ENCODE measurements at places on chromosomes 2 and 18.

- DNase-seq, result no peak
Observed at GRCh38 chr18:41942254-41942653, 12.8 kb upstream of the PIK3C3 start.

DNA sequence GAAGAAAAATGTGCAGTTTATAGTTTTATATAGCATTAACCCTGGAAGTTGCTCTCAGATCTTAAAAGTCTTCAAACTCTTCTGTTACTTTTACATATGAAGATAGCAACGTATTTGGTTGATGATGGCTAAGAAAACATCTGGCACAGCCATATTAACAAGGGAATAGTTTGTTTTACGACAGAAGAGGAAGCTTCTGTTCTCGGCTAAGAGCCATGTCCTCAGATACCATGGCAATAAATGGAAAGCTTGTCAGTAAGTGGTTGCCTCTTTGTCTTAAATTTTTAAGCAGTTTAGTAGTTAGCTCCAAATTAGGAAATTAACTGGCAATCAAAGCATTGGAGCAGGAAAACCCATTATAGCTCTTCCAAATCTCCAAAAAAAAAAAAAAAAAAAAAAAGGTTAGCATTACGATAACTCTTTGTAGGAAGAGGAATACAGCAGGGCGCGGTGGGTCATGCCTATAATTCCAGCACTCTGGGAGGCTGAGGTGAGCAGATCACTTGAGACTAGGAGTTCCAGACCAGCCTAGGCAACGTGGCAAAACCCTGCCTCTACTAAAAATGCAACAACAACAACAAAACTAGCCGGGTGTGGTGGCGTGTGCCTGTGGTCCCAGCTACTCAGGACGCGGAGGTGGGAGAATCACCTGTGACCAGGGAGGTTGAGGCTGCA is 4.5 kb upstream of the STON1 start:
- no peak for DNase-seq

DNA sequence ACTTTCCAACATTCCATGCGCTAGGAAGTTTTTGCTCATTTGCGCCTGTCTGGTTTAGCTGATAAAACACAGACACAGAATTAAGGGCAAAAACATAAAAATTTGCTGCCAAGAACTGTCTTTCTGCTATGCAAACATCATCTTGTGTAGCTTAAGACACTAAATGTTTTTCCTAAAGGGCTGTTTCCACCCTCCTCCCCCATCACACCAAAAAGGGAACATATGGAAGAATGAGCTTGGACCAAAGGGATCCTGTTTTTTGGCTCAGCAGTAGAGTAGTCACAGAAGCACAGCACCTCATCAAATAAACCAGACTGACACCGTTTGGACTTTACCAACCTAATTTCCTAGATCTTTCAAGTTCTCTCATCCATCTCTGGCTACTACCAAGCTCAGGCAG is 210.1 kb downstream of the ZNF521 start:
- no peak for DNase-seq

GRCh38 chr18:3610813-3611212 is 160.8 kb downstream of the TGIF1 start:
- no peak for DNase-seq

- DNase-seq, result no peak
Observed at GRCh38 chr2:201127152-201127511, 11.2 kb downstream of the CFLAR start.

- DNase-seq, result no peak
Observed at GRCh38 chr2:241300000-241300399, 15.5 kb downstream of the HDLBP start.

- DNase-seq, result no peak
Observed at GRCh38 chr2:21228041-21228895, 104.5 kb downstream of the TDRD15 start.

DNA sequence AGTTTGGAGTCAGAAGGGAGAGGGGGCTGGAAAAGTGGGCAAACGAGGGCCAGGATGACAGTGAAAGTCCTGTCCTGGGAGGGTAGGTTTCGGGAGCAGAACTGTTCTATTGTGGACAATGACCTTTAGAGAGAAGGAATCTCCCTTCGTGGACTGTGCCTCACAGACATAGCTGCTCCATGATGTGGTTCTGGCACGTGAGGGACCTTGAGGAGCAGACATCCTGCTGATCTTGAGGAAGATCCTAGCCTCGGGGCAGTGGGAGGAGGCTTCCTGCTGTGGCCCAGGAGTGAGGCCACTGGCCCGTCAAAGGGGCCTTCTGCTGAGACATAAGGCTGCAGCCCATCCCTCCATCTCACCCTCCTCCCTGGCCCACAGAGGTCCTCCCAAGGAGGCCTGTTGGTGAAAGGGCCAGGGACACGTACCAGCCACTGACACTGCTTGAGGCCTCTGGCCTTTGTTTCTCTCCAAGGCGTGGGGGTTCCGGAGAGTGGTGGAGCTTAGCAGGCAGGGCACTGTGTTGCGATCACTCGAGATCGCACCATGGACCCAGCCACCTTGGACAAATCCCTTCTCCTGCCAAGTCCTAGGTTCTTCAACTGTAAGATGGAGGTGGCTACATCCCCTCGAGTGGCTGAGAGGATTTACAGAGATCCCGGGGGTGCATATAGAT is 167.2 kb downstream of the CELF4 start:
- DNase-seq, result no peak

GRCh38 chr2:86140969-86141392 is 34.9 kb downstream of the PTCD3 start:
- no peak for DNase-seq

- no peak for DNase-seq
Observed at GRCh38 chr2:207055257-207055656, 110.5 kb downstream of the KLF7 start.

DNA sequence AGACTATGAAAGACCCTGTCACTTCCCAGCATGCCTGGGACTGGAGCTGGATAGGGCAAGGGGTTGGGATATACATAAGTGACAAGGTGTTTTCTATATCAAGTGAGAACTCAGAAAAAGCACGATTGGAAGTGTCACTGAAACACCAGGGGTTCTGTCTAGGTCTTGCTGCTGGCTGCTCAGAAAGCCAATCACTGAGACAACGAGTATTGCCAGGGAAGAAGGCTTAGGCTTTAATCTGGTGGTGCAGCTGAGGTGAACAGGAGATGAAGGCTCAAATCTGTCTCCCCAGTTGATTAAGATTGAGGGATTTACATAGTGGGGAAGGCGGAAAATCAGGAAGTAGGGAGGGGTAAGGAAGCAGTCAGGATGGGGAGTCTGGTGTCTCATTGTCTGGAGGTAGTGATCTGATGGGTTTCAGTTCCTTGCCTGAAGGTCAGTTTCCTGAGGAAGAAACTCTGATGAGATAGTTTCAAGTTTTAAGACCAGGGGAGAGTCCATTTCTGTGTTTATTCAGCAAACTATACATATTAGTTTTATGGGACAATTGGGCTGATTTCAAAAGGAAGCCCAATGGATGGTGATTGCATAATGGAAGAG is 3.5 kb upstream of the C2orf74 start:
- DNase-seq, result no peak

GRCh38 chr2:105514576-105514975 is 115.7 kb upstream of the FHL2 start:
- no peak for DNase-seq

- DNase-seq, result no peak
Observed at GRCh38 chr18:74534150-74534969, at the start of gene CNDP1. Gene CNDP1, plus strand, starts transcription at chr18:74534500. Its CDS starts 168 bp downstream, at chr18:74534668.

DNA sequence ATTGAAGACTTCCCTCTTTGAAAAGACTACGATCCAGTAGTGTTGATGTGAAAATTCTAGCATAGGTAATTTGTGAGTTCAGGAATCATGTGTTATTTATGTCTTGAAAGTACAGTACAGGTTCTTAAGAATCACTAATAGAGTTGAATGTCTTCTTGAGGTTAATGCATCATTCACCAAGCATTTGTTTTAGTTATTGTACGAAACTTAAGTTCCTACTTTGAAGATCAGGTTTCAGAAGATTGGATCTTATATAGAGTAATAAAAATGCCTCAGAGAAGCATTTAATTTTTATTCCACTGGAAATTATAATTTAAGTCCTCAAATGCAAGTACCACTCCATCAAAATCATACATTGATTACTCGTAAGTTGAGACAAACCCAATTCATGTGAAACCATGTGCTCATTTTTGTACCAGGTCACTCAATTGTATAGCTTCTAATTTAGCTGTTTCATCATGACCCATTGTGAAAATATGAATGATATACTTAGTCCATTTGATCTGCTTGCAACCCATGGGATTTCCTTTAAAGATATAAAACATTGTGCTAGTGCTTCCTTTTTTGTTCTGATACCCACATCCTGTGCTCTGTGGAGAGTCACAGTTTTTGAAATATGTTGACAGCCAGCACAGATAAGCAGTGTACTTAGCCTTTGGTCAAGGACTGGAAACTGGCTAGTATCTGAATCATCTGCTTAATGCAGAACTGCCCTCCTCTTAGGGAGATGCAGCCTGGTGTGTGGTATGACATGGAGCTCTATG is 22.5 kb upstream of the RAB27B start:
- no peak for DNase-seq

GRCh38 chr2:207960090-207960489 is 65.2 kb downstream of the PLEKHM3 start:
- DNase-seq, result no peak

- DNase-seq, result no peak
Observed at GRCh38 chr2:96150007-96150640, 4.9 kb upstream of the DUSP2 start.

GRCh38 chr18:68676913-68677312 is 38.0 kb downstream of the TMX3 start:
- no peak for DNase-seq

- DNase-seq, result no peak
Observed at GRCh38 chr2:46855805-46856204, 59.8 kb downstream of the MCFD2 start.
